RWPE1 (cell line): ENCODE measurements at places on chromosomes 2 and 18.

GRCh38 chr2:165173215-165173614 lies 30.6 kb downstream of the SCN3A start:
- DNase-seq, result no peak

GRCh38 chr2:68878753-68879152 lies 7.6 kb upstream of the BMP10 start:
- DNase-seq, result no peak

DNA sequence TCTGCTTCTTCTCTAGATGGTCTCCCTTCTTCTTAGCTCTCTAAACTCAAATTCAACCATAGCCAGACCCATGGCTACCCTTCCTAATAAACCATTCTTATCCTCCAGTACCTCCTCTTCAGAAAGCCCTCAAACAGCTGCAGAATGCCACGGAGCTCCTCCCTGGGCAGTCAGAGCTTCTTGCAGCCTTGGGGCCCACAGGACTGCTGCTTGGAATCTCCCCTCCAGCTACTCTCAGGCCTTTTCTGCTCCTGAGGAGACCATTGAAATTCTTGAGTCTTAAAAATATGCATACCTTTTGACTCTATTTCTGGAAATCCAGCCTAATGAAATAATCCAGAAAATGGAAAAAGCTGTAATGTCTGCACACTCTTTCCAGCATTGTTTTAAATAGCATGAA lies 30.7 kb downstream of the EFR3B start:
- DNase-seq, result no peak

- no peak for DNase-seq
Observed at GRCh38 chr2:207683438-207683837, 28.0 kb upstream of the CCNYL1 start.

GRCh38 chr18:59551902-59552635 lies 145.2 kb downstream of the CCBE1 start:
- DNase-seq, result no peak

DNA sequence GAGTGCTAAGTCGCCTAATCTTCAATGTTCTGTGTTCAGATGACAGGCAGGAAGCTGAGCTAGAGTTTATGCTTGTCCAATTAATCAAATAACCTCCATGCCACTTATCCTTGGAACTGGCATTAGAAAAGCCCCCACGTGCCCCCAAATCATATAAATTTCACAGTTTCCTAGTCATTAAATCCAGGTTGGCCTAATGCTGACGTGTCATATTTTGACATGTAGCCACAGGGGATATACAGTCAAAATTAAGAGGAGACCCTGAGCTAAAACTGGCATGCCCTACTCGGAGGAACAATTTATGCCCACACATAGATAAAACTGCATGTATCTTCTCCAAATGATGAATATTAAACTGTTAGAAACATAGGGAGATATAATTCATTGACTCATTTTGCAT lies 101.0 kb downstream of the AFF3 start:
- DNase-seq, result no peak

DNA sequence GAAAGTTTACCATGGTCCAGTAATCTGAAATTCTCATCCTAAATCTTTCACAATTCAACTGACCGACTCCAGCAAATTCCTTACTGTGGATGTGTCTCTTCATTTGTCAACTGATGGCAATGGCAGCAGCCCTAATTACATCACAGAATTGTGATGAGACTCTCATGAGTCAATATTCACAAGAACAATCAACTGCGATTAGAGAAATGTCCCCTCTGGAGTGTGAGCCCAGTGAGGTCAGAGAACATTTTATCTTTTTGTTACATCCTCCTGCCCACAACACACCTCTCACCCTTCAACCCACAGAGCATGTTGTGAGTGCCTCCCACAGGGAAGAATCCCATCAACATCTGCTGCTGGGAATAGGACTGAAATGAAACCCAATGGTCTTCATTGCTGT lies 73.6 kb downstream of the CD226 start:
- no peak for DNase-seq
